Activated CD8-positive, alpha-beta T cell treated with anti-CD3 and anti-CD28 coated beads, Interleukin-2, amount 10 ng/mL, durations not matched to agents 7 days and 5 days (primary cell): ENCODE measurements at places on chromosomes 12 and 14. TPM values are rescaled to one million over a fixed set of nuclear protein-coding genes. Genes with fewer than 3 reads are reported as not detected.

DNA sequence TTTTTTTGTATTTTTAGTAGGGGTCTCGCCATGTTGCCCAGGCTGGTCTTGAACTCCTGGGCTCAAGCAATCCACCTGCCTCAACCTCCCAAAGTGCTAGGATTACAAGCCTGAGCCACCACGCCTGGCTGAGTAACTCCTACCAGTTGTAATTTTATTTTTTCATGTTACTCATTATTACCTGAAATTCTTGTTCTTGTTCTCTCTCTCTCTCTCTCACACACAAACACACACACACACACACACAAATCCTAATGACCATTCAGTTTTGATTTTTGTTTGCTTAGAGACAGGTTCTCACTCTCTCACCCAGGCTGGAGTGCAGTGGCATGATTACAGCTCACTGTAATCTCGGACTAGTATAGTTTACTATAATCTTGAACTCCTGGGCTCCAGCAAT, 30.2 kb downstream of the DNAL1 start:
- no peak overlapping the region for H3K27ac ChIP-seq
- no peak overlapping the region for H3K4me3 ChIP-seq
- no peaks in the 10 kb centered on the region for H3K36me3 ChIP-seq
- H3K4me1 ChIP-seq = no peaks in the 10 kb centered on the region

DNA sequence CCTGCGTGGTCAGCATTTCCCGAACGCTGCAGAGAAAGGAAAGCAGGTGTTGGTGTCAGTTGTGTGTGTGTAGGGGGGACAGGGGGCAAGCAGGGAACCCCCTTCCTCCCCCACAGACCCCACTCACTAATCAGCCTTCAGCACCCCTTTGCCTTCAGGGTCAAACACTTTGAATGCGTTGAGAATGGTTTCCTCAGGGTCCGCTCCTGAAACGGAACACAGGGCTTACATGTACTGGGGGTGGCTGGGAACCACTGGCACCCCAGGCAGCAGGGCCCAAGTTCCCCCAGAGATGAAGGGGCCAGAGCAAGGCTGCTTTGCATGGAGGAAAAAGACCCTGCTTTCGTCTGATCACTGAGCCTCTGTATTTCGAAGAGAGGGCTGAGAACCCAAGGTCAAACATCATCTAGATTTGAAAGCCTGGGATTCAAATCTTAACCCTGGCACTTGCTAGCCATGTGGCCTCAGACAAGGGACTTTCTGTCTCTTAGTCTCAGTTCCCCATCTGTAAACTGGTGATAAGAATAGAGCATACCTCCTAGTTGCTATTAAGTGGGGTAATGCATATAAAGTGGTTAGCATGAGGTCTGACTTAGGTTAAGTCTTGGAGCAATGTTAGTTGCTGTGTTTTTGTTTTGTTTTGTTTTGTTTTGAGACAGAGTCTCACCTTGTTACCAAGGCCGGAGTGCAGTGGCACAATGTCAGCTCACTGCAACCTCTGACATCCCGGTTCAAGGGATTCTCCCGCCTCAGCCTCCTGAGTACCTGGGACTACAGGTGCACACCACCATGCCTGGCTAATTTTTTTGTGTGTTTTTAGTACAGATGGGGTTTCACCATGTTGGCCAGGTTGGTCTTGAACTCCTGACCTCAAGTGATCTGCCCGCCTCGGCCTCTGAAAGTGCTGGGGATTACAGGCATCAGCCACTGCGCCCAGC, 7.0 kb downstream of the MYL2 start:
- no peak for DNase-seq
- no peak overlapping the region for H3K27ac ChIP-seq
- H3K27me3 ChIP-seq = peaks cover 4% of the 10 kb centered on the region
- H3K4me3 ChIP-seq = no peak overlapping the region

DNA sequence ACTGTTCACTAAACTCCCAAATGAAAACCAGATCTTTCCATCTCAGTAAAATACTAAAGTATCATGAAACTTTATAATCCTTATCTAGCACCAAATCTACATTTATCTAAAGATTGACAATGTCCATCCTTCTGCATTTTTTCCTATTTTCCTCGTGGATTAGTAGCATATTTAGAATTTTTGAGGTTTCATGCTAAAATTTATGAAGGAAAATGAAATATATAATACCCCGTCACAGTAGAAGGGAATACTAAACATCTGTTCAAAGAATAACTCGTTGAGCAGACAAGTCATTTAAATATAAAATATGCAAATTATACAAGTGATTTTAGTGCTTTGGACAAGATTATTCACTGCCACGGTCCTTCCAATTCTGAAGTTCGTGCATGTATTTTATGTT, 122.7 kb upstream of the SLCO1C1 start:
- no peak overlapping the region for H3K4me3 ChIP-seq
- H3K4me1 ChIP-seq = no peaks in the 10 kb centered on the region
- H3K36me3 ChIP-seq = no peaks in the 10 kb centered on the region
- H3K27ac ChIP-seq = no peak overlapping the region
- DNase-seq = no peak
- H3K27me3 ChIP-seq = no peaks in the 10 kb centered on the region

The RFX4 gene
- total RNA-seq = not detected

The MYF6 gene
- not detected for total RNA-seq
